SK-N-SH treated with all-trans-retinoic acid at 6 μM for 48 hours (cell line): ENCODE measurements at places on chromosomes 6 and 20.

DNA sequence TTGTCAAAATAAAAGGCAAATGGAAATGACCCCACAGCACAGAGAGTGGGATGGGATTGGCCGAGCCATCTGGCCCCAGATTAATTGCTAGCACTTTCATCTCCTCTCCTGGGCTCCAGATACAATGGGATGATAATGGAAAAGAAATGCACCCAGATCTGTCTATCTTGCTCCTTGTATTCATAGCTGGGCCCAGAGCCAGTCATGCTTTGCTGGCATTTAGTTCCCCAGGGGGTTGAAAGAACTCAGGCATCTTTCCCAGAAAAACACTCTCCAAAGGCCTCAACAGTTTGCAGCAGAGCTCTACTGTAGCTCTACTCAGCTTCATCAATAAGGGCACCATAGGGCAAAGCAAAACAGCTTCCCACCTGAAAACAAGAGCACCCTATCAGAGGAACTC lies 116.0 kb upstream of the FOXA2 start:
- ATAC-seq, result no peak

DNA sequence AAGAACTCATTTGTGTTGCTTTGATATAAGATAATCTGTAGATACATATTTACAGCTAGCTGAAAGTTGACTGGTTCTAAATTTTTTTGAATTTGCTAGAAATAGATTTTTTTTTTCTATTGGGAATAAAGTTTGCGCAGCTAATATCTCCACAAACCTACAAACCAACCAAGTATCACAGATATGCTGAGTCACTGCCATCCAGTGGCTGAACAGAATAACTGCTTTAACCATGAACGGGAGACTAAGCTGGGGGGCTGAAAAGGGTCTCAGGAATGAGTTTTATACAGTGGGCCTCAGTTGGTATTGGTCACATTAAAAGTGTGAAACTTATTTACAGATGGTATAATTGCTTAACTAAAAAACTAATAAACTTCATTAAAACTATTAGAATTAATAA lies 326.7 kb upstream of the CNR1 start:
- ATAC-seq, result peak; percentile 65; the same call in 2 of the 3 replicates

- no peak for ATAC-seq
Measured at GRCh38 chr6:4801491-4802110, 25.4 kb downstream of the CDYL start.

DNA sequence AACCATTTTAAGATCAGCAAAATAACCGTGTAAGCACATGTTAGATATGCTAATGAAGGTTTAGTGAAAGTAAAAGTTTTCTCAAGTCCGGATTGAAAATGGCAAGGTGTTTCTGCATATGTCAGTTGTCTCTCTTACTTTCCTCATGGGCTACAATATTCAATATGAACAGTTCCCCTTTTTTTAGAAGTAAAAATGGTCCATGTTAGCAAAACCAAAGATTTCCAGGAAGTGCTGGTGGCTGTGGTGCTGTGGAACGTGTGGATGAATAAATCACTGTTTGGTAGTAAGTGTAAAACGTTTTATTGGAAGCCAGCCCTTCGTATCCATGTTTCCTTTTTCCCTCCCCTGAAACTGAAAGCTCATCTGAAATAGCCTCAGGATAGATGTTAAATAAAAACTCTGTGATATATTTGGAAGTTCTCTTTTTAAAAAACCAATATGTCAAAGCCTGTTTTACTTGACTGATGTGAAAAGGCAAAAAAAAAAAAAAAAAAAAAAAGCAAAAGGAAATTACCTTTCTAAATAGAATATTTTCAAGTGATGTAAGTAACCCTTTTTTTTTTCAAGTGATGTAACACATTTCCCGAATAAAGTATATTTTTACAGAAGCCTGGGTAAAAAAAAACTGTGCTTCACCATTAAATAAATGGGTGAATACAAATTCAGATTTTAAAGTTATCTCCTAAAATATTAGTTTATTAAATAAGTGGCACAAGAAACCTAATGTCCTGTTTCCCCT lies 41.9 kb downstream of the PLEKHG1 start:
- no peak for ATAC-seq

- no peak for ATAC-seq
Measured at GRCh38 chr6:82216549-82216948, 31.0 kb downstream of the IBTK start.

DNA sequence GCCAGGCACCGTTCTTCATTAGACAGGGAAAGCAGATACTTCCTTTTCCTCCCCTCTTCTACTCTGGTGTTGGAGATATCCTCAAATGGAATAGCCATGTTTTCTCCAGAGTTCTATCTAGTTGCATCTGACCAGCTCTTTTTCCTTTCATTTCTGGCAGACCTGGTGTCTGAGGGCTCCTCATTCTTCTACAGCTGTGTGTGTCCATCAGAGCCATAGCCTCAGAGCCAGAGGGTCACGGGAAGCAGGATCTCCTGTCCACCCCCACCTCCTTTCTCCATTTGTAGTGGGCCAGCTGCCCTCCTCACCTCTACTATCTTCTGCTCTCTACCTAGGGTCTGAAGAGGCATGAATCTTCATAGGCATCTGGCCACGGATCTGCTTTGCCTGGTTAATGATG lies 57.0 kb downstream of the TSPYL4 start:
- ATAC-seq, result no peak

GRCh38 chr6:145895802-145896201 lies 68.4 kb downstream of the SHPRH start:
- peak; percentile 46; the same call in 1 of the 3 replicates for ATAC-seq

GRCh38 chr20:31845300-31845863 lies at the start of gene FOXS1:
TSS of gene FOXS1 (minus strand) at chr20:31845604. CDS start at chr20:31845542, 62 bp downstream.
- peak; percentile 15 for ATAC-seq

- no peak for ATAC-seq
Measured at GRCh38 chr6:79864001-79864400, 83.4 kb downstream of the ELOVL4 start.

- ATAC-seq, result no peak
Measured at GRCh38 chr6:5506149-5506548, 244.8 kb downstream of the FARS2 start.

- peak; percentile 65 for ATAC-seq
Measured at GRCh38 chr20:31475472-31476293, 595 bp downstream of the REM1 start.

DNA sequence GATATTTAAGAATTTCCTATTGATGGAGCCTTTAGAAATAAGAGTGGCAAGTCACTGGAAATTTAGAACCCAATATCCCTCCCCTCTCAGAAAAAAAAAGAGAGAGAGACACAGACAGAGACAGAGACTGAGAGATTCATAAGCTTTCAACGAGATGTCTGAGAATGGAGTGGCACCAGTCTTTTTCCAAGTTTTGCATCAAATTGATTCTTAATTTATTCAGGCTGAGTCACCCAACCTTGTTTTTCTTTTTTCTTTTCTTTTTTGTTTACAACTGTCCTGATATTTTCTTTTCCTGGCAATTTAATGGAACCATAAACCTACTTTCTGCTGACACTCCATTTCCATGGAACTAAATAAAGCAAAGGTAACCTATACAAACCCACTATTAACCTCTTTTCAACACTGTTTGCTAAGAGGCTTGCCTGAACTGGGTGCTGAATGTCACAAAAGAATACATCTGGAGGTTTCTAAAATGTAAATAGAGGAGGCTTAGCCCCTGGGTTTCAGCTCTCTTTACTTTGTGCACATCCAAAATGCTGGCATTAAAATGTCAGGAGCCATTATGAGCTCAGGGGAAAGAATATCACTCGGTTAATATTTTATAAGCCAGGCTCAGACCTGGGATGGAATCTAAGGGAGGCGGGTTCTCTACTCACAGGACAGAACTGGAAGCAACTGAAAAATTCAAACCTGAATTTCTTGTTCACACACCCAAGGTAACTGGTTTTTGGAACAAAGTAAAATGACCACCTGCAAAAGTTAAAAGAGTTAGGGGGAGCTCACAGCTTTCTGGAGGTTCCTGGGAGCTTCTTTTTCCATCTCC lies 100.8 kb downstream of the BFSP1 start:
- no peak for ATAC-seq
